ENCODE measurements at places on chromosomes 5 and 9. TPM values are rescaled to one million over a fixed set of nuclear protein-coding genes. Genes with fewer than 3 reads are reported as not detected.

The ISL1 gene
- total RNA-seq = 1.6 TPM

The EQTN gene
- total RNA-seq = 0.14 TPM

The PPP3R2 gene
- not detected for total RNA-seq

The RAPGEF6 gene
- 28.0 TPM for total RNA-seq

The FOXD4L5 gene
- under 0.01 TPM for total RNA-seq

The WNT8A gene
- total RNA-seq = not detected

The ELAVL2 gene
- total RNA-seq = 0.57 TPM

The GRIA1 gene
- under 0.01 TPM for total RNA-seq

The SPINK7 gene
- total RNA-seq = 37.3 TPM

The NOXA1 gene
- 3.3 TPM for total RNA-seq

The CEL gene
- 0.34 TPM for total RNA-seq

The IFNA2 gene
- not detected for total RNA-seq

The RNF44 gene
- 18.5 TPM for total RNA-seq

The PITX1 gene
- total RNA-seq = 191 TPM

The OR13J1 gene
- not detected for total RNA-seq
